ENCODE measurements at places on chromosomes 12 and 14.

GRCh38 chr14:29738056-29738455, 189.6 kb downstream of the PRKD1 start:
- no peak overlapping the region for H3K27ac ChIP-seq
- H3K27me3 ChIP-seq, result no peaks in the 10 kb centered on the region
- H3K4me3 ChIP-seq, result no peak overlapping the region

- no peak overlapping the region for H3K4me3 ChIP-seq
- no peaks in the 10 kb centered on the region for H3K36me3 ChIP-seq
- no peak overlapping the region for H3K27ac ChIP-seq
- no peaks in the 10 kb centered on the region for H3K27me3 ChIP-seq
- no peak for DNase-seq
- H3K4me1 ChIP-seq, result no peaks in the 10 kb centered on the region
Measured at GRCh38 chr12:68334132-68334531, 2.0 kb upstream of the MDM1 start.

DNA sequence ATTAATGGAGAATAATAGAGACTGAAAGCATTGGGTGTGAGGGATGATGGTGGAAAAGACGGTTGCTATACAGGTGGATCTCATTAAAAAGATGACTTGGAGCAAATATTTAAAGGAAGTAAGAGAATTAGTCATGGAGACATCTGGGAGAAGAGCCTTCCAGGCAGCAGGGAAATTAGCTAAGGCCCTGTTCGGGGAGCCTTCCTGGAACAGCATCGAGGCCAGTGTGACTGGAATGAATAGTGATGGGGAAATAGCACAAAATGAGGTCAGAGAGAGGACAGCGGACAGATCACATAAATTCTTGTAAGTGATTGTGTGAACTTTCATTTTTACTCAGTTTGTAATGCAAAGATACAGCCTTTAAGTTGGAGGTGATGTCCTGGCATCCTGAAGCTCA, 842.3 kb downstream of the SLC6A15 start:
- no peak for DNase-seq
- H3K27ac ChIP-seq, result peak overlapping the region; percentile 61
- H3K4me1 ChIP-seq, result no peaks in the 10 kb centered on the region
- no peaks in the 10 kb centered on the region for H3K36me3 ChIP-seq
- no peak overlapping the region for H3K4me3 ChIP-seq

DNA sequence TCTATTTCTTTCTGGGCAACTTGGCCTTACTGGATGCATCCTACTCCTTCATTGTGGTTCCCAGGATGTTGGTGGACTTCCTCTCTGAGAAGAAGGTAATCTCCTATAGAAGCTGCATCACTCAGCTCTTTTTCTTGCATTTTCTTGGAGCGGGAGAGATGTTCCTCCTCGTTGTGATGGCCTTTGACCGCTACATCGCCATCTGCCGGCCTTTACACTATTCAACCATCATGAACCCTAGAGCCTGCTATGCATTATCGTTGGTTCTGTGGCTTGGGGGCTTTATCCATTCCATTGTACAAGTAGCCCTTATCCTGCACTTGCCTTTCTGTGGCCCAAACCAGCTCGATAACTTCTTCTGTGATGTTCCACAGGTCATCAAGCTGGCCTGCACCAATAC, 5.3 kb downstream of the OR4N5 start:
- no peaks in the 10 kb centered on the region for H3K27me3 ChIP-seq
- H3K4me1 ChIP-seq, result no peaks in the 10 kb centered on the region
- no peak overlapping the region for H3K27ac ChIP-seq
- no peak overlapping the region for H3K4me3 ChIP-seq

DNA sequence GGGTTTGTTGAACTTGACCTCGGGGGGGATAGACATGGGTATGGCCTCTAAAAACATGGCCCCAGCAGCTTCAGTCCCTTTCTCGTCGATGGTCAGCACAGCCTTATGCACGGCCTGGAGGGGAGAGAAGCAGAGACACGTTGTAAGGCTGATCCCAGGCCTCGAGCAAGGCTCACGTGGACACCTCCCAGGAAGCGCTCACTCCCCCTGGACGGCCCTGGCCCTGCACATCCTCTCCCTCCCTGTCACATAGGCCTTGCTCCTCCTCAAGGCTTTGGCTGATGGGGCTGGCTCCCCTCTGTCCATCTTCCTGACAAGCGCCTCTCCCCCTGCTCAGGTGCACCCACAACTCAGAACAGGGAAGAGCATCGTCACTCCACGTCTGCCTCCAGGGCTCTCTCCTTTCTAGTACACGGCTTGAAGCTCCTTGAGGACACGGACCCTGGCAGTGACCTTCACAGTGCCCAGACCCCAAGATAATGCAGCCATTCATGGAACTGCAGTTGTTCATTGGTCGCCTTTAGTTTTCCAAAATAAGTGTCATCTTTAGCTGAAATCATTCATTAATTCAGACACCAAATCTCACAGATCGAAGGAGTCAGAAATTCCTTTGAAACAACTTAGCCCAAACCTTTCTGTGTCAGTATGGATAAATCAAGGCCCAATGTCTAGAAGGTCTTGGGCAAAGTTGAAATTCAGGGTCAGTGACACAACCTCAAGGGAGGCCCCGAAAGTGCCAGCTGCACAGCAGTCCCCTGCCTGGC, 9.7 kb downstream of the SERPINA1 start:
- no peak overlapping the region for H3K4me3 ChIP-seq
- H3K36me3 ChIP-seq, result no peaks in the 10 kb centered on the region
- H3K27me3 ChIP-seq, result no peaks in the 10 kb centered on the region
- no peak for DNase-seq
- no peaks in the 10 kb centered on the region for H3K4me1 ChIP-seq

GRCh38 chr14:84108746-84109457, 1421.0 kb upstream of the FLRT2 start:
- no peaks in the 10 kb centered on the region for H3K27me3 ChIP-seq
- no peak overlapping the region for H3K4me3 ChIP-seq
- DNase-seq, result no peak
- no peaks in the 10 kb centered on the region for H3K4me1 ChIP-seq
- H3K27ac ChIP-seq, result no peak overlapping the region

DNA sequence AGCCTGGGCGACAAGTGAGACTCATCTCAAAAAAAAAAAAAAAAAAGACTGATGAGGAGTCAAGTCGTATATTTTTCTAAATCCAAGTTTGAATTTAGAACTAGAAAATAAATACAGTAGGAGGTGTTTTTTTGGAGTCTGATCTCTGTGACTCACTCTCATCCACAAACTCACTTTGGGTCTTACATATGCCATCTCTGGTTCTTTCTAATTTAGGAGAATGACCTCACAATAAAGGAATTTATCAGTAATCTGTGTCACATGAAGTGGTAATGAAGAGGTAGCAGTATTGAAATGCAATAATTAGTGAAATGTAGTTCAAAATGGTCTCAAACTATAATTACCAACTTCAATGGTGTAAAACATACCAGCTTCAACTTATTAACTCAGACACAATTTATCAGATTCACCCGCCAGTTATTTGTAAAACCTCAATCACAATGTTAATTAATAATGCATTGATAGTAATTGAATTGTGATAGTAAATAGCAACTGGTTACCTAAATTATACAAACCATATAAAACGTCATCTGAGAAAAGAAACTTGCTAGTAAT, 4.4 kb upstream of the CFL2 start:
- no peak for DNase-seq
- no peak overlapping the region for H3K27ac ChIP-seq
- H3K4me3 ChIP-seq, result no peak overlapping the region
- H3K36me3 ChIP-seq, result no peaks in the 10 kb centered on the region
- no peaks in the 10 kb centered on the region for H3K27me3 ChIP-seq

GRCh38 chr12:95114766-95115405, 41.5 kb upstream of the NR2C1 start:
- H3K27ac ChIP-seq, result no peak overlapping the region
- H3K27me3 ChIP-seq, result no peaks in the 10 kb centered on the region
- no peak overlapping the region for H3K4me3 ChIP-seq
- no peak for DNase-seq
- H3K4me1 ChIP-seq, result no peaks in the 10 kb centered on the region

- H3K4me3 ChIP-seq, result peak overlapping the region; percentile 12
- peaks cover 4% of the 10 kb centered on the region for H3K4me1 ChIP-seq
Measured at GRCh38 chr12:93802698-93803423, 125.7 kb downstream of the CRADD start.

GRCh38 chr14:73877790-73878189, 8.9 kb upstream of the ZNF410 start:
- H3K4me1 ChIP-seq, result no peaks in the 10 kb centered on the region
- no peaks in the 10 kb centered on the region for H3K36me3 ChIP-seq
- no peak overlapping the region for H3K27ac ChIP-seq
- H3K27me3 ChIP-seq, result no peaks in the 10 kb centered on the region

DNA sequence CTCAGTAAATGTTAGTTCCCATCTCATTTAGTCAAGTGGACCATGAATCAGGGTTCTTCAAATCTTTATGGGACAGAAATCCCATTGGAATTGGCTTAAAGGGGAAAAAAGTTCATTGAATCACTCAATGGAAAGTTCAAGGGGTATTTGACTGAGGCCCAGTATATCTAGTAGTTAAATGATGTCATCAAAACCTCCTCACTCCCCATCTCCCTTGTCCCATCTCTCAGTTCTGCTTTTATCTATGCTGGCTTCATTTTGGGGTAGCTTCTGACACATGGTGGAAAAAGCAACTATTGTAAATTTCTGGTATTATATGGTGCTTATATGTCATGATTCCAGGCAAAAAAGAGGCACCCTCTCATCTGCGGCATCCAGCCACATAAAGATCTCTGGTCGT, 51.9 kb downstream of the DAAM1 start:
- no peak overlapping the region for H3K27ac ChIP-seq
- no peak for DNase-seq
- H3K27me3 ChIP-seq, result no peaks in the 10 kb centered on the region

GRCh38 chr14:62001963-62002362, 239.7 kb downstream of the SNAPC1 start:
- H3K27ac ChIP-seq, result no peak overlapping the region
- DNase-seq, result no peak
- no peaks in the 10 kb centered on the region for H3K27me3 ChIP-seq
- no peak overlapping the region for H3K4me3 ChIP-seq
- no peaks in the 10 kb centered on the region for H3K4me1 ChIP-seq

- H3K4me3 ChIP-seq, result no peak overlapping the region
- H3K4me1 ChIP-seq, result no peaks in the 10 kb centered on the region
- H3K27ac ChIP-seq, result no peak overlapping the region
- H3K36me3 ChIP-seq, result no peaks in the 10 kb centered on the region
- no peaks in the 10 kb centered on the region for H3K27me3 ChIP-seq
- no peak for DNase-seq
Measured at GRCh38 chr14:94374749-94375260, 13.6 kb downstream of the SERPINA1 start.

- no peaks in the 10 kb centered on the region for H3K27me3 ChIP-seq
- no peak overlapping the region for H3K27ac ChIP-seq
- H3K36me3 ChIP-seq, result no peaks in the 10 kb centered on the region
- DNase-seq, result no peak
Measured at GRCh38 chr12:96167492-96167891, 26.7 kb upstream of the ELK3 start.

GRCh38 chr14:74627076-74627475, 15.0 kb upstream of the LTBP2 start:
- no peak for DNase-seq
- H3K4me3 ChIP-seq, result no peak overlapping the region
- no peaks in the 10 kb centered on the region for H3K4me1 ChIP-seq
- H3K27ac ChIP-seq, result no peak overlapping the region

DNA sequence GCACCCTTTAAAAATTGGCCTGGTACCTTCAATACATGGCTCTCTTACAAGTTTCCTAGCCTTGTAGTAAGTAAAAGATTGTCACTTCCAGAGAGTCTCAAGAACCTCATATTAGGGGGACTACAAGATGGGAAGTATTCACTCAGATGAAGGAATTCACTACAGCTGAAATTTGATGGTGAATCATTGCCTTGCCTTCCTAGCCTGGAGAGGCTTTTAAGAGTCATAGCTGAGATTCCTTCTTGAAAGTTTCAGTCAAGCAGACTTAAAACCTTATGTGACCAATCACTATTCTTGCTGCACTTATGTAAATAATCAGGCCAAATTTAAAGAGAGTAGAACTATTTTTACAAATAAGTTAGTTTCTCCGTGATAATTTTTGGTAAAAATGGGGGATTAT, 451.6 kb downstream of the TRHDE start:
- H3K27me3 ChIP-seq, result no peaks in the 10 kb centered on the region
- H3K27ac ChIP-seq, result no peak overlapping the region
- no peak overlapping the region for H3K4me3 ChIP-seq
- no peaks in the 10 kb centered on the region for H3K36me3 ChIP-seq
- no peak for DNase-seq

DNA sequence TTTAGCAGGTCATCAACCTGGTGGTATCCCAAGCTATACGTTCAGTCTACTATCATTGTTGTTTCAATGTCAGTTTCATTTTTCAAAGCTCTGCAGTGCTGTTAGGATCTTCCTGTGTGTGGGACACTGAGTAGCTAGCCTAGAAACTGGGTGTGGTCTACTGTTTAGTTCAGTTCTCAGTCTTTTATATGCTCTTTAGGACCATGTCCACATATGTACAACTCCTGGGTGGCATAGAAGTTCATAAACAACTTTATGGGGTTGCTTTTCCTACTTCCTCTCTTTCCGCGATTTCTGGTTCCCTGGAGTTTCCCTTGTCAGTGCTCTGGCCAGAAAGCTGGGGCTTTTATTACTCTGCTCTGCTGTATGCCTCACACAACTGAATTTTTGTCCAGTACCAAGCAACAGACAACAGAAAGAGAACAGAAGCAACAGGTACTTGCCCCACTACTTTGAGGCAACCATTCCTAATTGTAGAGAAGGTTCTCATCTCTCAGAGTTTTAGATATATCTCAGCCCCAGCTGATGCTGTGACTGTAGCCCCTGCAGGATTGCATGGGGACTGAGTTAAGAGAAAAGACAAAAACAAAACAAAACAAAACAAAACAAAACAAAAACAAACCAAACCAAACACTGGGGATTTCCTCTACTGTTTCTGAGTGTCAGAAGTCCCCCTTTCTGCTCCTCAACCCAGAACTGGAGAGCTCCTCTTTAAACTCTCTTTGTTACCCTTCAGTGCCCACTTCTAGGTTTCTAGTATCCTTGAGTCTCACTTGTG, 30.3 kb downstream of the MIS18BP1 start:
- no peak overlapping the region for H3K27ac ChIP-seq
- no peak for DNase-seq
- no peaks in the 10 kb centered on the region for H3K36me3 ChIP-seq
- no peak overlapping the region for H3K4me3 ChIP-seq

GRCh38 chr12:47885012-47885501, 19.7 kb downstream of the VDR start:
- no peak for DNase-seq
- H3K4me1 ChIP-seq, result peaks cover 11% of the 10 kb centered on the region
- no peaks in the 10 kb centered on the region for H3K36me3 ChIP-seq

- no peaks in the 10 kb centered on the region for H3K4me1 ChIP-seq
- DNase-seq, result no peak
- no peak overlapping the region for H3K27ac ChIP-seq
- H3K27me3 ChIP-seq, result no peaks in the 10 kb centered on the region
- no peaks in the 10 kb centered on the region for H3K36me3 ChIP-seq
Measured at GRCh38 chr14:63909984-63910383, 57.2 kb downstream of the SYNE2 start.

- H3K36me3 ChIP-seq, result no peaks in the 10 kb centered on the region
- H3K27ac ChIP-seq, result no peak overlapping the region
- H3K4me3 ChIP-seq, result no peak overlapping the region
Measured at GRCh38 chr12:132276066-132276826, 53.1 kb downstream of the GALNT9 start.

GRCh38 chr14:83706231-83706954, 1823.6 kb upstream of the FLRT2 start:
- no peaks in the 10 kb centered on the region for H3K36me3 ChIP-seq
- no peaks in the 10 kb centered on the region for H3K27me3 ChIP-seq
- H3K4me1 ChIP-seq, result no peaks in the 10 kb centered on the region
- H3K4me3 ChIP-seq, result no peak overlapping the region
- H3K27ac ChIP-seq, result no peak overlapping the region
